ENCODE measurements at places on chromosomes 12 and 14.
A peak's percentile ranks its signal among the peaks of the same experiment; 100 is the strongest.

DNA sequence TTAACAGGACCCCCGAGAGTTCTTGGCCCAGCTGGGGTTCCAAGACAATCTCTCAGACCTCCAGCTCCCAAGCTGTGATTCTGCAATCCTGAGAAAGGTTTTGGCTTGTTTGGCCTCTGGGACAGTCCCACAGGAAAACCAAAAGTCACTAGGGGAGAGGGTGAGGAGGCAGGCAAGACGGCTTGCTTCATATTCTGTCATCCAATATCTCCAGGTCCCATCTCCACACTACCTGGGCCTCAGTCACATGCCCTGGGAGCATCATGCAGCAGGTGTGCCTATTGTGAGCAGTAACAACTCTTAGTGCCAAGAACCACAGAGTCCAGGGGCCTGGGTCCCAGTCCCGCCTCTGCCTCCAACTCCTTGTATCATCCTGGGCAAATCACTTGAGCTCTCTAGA, 1.7 kb downstream of the KRT79 start:
- no peak for DNase-seq

GRCh38 chr12:65741656-65742017, 82.6 kb upstream of the HMGA2 start:
- peak; percentile 68 for DNase-seq

DNA sequence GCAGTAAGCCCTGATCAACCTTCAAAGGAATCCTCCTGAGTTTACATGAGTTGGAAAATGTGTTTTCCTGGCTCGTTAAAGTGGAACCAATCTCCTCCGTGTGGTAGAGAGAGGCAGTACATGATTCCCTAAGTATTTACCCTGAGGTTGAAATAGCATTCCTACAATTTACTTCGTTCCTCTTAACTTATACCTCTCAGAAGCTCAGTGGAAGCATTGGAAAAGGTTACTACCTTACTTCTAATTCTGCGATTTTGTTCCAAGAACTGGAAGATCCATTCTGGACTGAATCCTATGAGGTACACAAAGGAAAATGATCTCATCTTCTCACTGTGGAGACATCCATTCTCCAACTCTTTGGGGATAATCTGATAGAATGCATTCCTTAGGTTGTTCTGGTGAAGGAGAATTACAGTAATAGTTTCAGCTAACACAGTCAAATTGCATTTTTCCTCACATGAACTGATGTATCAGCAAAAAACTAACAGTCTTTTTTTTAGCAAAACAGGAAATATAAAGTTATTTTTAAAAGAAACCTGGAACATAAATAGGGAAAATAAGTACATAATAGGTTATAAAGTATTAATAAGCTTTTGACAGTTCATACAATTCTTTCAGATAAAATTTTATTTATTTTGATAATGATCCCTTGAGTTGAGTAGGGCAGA, 475.6 kb downstream of the PDZRN4 start:
- peak; percentile 37 for DNase-seq

DNA sequence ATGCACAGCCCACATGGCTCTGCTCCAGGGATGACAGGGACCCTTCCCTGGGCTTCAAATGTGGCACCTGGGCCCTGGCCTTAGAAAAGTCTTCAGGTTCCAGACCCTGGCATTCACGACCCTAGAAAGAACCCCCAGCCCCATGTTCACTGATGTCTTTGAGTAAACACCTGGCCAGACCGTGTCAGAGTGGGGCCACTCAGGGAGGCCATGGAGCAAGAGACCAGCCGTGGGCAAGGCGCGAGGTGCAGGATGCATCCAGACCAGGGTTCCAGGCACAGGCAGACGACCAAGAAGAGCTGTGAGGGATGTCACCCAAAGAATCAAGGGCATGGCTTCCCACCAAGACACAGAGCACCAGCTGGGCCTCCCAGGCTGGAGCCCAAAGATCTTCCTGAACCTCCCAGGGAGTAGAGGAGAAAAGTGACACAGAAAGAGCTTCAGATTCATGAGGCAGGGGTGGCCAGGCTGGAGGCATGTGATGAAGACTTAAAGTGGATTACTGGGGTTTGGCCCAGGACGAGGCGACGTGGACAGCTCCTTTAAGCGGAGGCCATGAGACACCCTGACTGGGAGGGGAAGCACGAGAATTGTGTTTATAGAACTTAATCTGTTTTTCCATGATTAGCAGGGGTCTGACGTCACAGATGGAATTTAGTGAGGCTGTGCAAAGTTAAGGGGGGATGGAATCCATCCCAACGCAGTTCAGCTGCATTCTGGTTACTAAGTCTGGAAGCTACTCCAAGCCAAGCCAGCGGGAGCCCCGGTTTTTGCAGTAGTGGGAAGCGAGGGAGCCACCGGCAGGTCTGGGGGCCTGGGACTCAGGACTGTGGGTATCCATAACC, 61.6 kb downstream of the ARL6IP4 start:
- peak; percentile 99 for DNase-seq

- DNase-seq = peak; percentile 57
Measured at GRCh38 chr14:75119056-75119455, 7.8 kb downstream of the NEK9 start.

DNA sequence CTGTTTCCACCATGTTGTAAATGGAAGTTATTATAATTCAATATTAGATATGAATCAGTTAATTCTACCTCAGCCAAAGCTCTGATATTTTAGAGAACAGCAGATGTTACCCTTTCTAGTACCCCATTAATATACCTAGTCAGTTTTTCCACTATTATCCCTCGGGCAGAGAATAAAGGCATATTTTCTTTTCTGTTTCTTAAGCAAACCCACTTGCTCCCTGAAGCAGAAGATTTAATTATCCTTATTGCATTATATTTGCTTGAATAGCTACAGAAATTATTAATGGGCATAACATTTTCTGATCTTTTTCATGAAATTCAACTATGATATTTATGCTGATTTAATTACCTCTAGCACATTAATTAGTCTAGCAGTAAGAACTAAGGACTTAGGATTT, 832.9 kb upstream of the FBXO33 start:
- DNase-seq = no peak

DNA sequence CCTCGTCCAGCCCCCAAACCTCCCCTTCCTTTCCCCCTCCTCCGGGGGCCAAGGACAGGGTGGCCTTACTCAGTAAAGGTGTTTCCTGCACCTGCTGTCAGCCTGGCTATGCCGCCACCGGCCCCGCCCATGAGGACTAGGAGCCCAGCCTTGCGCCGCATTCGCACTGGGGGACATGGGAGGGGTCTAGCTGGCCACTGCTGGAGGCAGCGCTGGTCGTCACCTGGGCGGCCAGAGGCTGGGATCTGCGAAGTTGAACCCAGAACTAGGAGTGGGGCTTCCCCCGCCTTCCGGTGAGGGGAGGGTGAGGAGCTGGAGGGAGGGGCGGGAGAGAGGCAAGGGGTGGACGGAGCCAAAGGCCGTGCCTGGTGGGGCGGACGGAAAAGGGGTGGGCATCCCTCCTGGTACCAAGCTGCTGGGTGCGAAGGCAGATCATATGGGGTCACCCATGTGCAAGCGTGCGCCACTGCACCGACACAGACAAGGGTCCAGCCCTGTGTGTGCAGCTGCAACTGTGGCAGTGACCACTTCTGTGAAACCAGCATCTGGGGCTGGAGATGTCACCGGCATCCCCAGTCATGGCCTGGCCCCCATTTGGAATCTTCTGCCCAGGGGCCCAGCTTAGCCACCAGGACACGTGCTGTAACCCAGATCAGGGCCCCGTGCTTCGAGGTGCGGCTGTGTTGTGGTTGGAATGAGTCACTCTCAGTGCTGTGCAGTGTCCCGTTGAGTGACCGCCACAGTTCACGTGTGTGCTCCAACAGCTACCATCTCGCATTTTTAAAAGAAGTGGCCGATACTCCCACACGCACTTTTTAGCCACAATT, 8.5 kb downstream of the AMN start:
- peak; percentile 40 for DNase-seq

DNA sequence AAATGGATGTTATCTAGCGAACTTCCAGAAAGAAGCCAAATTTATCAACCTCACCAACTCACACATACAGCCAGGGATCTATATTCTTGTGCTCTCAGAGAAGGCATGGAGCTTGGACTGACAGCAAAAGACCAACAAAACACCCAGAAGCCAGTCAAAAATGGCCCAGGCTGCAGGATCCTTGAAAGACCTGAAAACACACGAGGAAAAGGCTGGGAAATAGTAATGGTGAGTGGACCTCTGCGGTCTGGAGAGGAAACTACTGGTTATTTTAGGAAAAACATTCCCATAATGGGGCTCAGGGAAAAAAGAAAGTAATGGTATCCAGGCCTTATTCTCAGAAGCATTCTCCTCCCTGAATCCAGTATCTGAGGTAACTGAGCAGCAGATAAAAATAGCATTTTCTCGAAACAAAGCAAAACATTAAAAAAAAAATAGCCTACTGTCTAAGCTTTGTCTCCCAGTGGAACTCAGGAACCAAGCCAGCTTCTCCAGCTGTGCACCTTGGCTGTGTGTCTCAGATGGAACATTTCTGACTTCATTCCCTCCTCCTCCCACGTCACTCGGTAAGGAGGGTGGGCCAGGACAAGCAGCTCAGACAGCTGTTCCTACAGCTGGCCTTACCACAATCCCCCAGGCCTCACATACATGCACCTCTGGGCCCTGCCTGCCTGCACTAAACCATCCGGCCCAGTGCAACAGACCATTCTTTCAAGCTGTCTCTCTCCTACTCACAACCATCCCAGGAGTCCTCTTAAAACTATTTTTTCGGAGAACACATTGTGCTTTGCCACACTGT, 249.9 kb downstream of the DAD1 start:
- peak; percentile 81 for DNase-seq

DNA sequence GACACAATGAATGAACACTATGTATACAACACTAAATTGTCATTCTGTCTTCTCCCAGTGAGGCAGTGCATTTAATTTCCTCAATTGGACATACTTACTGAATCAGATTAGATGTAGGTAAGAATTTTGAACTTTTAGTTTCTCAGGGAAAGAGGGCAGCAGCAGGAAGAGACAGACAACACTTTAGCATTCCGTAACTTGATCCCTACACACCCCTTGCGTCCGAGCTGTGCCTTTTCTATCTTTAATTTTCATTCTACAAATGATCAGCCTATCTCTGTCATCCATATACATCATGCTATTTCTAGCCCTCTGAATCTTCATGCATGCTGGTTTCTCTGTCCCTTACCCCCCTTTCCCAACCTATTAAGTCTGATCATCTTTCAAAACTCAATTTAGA, 358.0 kb upstream of the RPL10L start:
- DNase-seq = no peak

- DNase-seq = no peak
Measured at GRCh38 chr14:104286086-104286485, 147.7 kb downstream of the KIF26A start.

DNA sequence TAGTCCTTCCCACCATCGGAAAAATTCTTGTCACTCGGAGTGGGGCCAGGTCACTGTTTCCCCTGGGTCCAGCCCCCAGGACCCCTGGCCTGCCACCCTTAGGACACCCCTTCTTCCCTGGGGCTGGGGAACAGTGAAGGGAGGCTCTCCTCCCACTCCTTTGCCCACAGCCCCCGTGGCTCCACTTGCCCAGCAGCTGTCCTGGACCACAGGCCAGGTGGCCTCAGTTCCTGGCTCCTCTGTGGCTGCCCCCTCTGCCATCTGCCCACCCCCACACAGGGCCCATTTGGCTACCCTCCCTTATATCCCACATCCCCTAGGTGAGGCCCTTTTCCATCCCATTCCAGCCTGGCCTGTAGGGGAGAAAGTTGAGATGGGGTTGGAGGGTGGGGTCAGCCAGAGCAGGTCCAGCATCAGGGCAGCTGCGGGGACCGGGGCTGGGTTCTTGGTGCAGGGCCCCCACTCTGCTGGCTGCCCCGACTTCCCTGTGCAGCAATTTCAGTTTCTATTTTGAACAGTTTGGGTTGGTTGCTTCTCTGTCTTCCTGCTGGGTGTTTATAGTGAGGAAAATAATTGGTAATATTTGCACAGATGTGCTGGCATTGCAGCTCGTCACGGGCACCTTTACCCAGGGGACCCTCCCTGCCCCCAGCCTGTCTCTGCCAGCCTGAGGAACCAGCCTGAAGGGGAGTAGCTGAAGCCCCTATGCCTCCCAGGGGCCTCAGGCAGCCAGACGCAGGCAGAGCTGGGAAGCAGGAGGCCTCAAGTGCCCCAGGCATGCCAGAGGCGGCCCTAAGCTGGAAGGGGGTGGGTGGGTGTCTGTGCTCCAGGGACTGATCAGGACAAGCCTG, 23.4 kb downstream of the SYNDIG1L start:
- no peak for DNase-seq

GRCh38 chr12:82660541-82661325, 26.0 kb upstream of the TMTC2 start:
- peak; percentile 18 for DNase-seq

GRCh38 chr14:68557648-68558047, 235.2 kb downstream of the ZFP36L1 start:
- no peak for DNase-seq

DNA sequence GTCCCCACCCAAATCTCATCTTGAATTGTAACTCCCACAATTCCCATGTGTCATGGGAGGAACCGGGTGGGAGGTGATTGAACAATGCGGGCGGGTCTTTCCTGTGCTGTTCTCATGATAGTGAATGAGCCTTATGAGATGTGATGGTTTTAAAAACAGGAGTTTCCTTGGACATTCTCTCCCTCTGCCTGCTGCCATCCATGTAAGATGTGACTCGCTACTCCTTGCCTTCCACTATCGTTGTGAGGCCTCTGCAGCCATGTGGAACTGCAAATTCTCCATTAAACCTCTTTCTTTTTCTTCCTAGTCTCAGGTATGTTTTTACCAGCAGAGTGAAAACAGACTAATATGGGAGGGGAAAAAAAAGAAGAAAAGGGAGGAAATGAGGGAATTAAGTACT, 22.6 kb upstream of the ARHGAP5 start:
- no peak for DNase-seq

- DNase-seq = no peak
Measured at GRCh38 chr12:17810399-17810798, 279.6 kb downstream of the RERGL start.

- DNase-seq = no peak
Measured at GRCh38 chr14:77306851-77307496, 13.7 kb downstream of the POMT2 start.

GRCh38 chr14:43147485-43147884, 1359.6 kb downstream of the FSCB start:
- no peak for DNase-seq

DNA sequence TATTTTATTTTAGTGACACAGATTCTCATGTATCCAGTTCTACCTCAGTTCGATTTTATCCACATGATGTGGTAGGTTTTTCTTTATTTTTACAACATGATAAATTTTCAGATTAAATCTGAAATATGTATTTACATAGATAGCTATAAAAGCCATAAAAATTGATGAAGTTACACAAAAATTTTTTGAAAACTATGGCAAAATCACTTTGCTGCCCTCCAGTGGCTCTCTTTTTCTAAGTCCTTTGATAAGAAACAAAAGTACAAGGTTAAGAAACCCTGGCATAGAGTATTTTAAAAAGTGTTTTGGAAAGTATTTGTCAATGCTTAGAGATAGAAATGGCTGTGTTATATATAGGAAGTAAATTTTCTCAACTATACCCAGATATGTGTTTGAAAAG, 104.2 kb downstream of the PCNX1 start:
- no peak for DNase-seq

DNA sequence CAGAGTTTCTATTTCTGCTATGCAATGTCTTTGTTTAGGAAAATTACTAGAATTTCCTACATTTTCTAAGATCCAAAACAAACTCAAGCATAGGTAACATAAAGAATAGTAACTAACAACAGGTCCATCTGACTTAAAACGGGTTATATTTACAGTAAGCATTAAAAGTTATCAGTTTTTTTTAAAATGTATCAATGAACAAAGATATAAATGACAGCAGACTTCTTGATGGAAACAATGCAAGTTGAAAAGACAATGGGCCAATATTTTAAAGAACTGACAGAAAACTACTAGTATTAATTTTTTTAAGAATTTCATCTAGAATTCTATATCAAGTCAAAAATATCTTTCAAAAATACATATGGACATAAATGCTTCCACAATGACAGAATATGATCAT, 367.1 kb upstream of the MGAT4C start:
- DNase-seq = no peak

All from fibroblast of villous mesenchyme (primary cell).